SK-MEL-5 (cell line): ENCODE measurements at places on chromosomes 7 and 10.

DNA sequence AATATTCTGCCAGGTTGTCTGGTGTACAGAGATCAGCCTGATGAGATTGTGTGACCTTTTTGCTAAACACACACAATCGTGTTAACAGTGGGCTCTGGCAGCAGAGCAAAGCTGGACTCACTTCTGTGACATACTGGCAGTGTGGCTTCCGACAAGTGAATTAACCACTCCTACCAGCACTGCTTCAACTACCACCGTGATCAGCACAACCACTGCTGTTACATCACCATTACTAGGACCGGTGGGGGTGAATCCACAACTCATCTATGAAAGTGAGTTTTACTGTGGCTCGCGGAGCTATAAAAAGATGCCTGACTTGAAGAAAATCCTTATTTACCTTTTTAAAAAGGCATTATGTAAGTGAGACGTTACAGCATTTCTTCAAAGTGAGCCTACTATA, 135.6 kb downstream of the WDR37 start:
- DNase-seq = no peak

GRCh38 chr10:66265398-66265797, 660.4 kb upstream of the LRRTM3 start:
- no peak for DNase-seq

DNA sequence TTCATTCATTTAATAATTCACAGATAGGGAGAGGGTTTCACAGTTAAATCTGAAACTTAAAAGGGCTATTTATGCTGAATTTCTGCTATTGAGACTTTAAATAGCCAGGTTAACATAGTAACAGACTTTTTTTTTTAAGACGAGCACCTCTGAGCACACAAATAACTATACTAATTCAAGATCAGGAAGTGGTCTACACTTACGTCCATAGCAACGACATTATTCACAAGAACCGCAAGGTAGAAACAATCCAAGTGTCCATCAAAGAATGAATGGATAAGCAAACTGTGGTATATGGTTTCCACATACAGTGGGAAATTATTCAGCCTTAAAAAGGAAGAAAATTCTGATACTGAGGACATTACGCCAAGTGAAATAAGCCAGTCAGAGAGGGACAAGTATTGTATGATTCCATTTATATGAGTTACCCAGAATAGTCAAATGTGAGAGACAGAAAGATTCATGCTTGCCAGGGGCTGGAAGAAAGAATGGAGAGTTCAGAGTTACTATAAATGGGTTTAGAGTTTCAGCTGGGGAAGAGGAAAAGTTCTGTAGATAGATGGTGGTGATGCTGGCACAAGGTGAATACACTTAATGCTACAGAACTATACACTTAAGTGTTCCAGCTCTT, 140.3 kb upstream of the LAMB4 start:
- no peak for DNase-seq

DNA sequence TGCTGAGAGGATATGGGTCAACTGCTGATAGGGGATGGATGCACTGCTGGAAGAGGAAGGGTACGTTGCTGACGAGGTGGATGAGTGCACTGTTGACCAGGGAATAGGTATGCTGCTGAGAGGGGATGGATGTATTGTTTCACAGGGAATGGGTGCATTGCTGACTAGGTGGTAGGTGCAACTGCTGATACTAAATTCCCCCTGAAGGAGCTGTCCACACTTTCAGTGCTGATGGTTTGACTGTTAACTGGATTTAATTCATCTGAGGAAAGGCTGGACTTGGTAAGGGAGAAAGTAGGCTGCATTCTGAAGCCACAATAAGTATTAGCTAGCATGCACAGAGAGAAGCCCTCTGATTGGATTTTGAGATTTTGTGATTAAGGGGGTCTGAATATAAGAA, 1196.8 kb upstream of the PHF14 start:
- no peak for DNase-seq

GRCh38 chr10:132542086-132542775, 4.6 kb downstream of the INPP5A start:
- DNase-seq = no peak

GRCh38 chr7:120254845-120255244, 18.1 kb upstream of the KCND2 start:
- DNase-seq = no peak

GRCh38 chr10:78081292-78081691, 47.6 kb downstream of the RPS24 start:
- no peak for DNase-seq

GRCh38 chr7:96526496-96526895, 183.2 kb downstream of the SEM1 start:
- DNase-seq = peak; percentile 99

GRCh38 chr7:133060004-133060403, 21.9 kb downstream of the CHCHD3 start:
- no peak for DNase-seq

DNA sequence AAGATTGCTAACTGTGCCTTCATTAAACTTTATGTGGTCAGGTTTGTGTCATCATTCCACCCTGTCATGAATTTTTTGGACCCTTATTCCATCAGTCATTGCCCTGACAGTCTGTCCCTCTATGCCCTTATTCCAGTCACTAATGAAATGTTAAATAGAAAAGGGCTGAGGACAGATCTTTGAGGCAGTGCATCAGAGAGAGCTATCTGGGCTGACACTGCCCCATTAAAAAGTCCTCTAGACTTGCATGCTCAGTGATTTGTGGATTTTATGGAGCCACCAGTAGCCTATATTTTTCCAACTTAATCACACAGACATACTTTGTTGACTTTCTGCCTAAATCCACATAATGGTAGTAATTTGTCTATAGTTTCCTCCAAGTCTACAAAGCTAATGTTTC, 264.7 kb upstream of the YAE1 start:
- DNase-seq = no peak

DNA sequence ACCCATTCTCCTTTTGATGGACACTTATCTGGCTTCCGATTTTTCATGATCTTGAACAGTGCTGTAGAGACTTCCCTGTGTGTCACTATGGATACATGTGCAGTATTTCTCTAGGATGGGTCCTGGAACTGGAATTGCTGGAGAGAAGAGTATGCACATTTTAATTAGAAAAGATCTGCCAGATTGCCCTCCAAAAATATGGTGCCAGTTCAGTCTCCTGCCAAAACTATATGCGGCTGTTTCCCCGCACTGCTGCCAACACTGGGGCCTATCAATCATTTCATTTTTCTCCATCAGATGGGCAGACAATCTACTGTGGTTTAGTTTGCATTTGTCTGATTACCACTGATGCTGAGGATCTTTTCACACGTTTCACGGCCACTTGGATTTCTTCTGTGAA, 105.0 kb downstream of the SH2D4B start:
- DNase-seq = no peak

DNA sequence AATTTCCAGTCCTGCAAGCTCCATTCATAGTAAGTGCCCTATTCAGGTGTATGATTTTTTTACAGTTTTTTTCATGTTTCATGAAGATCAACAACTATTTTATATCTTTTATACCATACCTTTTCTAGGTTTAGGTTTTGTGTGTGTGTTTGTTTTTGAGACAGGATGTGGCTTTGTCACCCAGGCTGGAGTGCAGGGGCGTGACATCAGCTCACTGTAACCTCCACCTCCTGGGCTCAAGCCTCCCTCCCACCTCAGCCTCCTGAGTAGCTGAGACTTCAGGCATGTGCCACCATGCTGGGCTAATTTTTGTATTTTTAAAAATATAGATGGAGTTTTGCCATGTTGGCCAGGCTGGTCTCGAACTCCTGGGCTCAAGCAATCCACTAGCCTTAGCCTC, 35.0 kb downstream of the ARMH3 start:
- no peak for DNase-seq

- DNase-seq = no peak
Measured at GRCh38 chr10:119466655-119467054, 75.9 kb downstream of the RGS10 start.

DNA sequence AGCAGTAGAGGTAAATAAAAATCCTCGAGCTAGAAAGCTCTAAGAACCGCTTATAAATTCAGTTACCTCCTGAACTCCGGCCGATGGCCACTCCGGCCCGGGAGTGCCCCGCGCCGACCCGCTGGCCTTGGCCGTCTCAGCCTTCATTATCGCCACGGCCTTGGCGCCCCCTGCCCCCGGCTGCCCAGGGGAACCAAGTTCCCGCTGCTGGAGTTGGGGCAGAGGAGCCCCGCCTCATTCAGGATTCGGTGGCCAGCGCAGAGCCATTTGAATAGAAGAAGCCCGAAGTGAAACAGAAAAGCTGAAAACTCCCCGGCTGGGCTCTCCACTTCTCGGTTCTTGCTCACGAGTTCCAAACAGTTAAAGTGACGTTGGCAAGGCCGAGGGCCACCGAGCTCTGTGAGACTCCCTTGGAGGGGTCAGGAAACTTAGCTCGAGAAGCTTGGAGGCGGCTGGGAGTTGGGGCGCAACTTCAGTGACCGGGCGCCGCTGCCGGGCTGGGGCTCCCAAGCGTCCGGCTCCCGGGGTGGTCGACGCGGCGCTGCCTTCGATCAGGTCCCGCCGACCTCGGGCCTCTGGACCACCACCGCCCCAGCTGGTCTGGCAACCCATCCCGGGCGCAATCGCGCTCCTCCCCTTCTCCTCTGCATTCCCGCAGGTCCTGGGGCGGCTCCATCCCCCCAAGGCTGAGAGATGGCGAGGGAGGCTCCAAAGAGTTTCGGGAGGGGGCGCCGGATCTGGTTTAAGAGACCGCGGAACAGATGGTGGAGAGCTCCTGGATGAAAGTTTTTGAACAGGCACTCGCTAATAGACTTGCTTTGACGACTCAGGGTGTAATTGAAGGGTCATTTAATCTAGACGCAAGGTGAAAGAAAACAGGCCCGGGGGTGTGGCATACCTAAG, 5.8 kb upstream of the FEZF1 start:
- no peak for DNase-seq
